ENCODE measurements at places on chromosomes 5 and 9. TPM values are rescaled to one million over a fixed set of nuclear protein-coding genes. Genes with fewer than 3 reads are reported as not detected.
A peak's percentile ranks its signal among the peaks of the same experiment; 100 is the strongest.

DNA sequence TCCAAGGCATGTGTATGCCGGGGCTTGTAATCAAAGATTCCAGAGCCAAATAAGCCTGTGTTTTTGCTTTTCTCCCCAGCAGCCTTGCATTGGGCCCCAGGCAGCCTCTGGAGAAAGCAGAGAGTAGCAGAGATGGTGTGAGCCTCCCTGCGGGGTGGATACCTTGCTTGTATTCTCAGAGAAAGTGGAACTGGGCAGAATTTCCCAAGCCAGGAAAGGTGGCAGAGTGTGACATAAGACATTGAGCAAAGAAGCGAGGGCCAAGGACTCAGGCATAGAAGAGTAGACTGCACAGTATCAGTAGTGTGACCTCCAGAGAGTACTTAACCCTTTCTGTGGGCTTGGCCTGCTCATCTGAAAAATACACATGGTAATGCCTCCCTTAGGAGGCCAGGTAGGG lies 1.6 kb upstream of the GSN start:
- DNase-seq: no peak

GRCh38 chr9:122474561-122474960 lies 3.2 kb downstream of the OR1J1 start:
- no peak for DNase-seq

GRCh38 chr9:68496356-68496755 lies 44.3 kb downstream of the TMEM252 start:
- no peak for DNase-seq

DNA sequence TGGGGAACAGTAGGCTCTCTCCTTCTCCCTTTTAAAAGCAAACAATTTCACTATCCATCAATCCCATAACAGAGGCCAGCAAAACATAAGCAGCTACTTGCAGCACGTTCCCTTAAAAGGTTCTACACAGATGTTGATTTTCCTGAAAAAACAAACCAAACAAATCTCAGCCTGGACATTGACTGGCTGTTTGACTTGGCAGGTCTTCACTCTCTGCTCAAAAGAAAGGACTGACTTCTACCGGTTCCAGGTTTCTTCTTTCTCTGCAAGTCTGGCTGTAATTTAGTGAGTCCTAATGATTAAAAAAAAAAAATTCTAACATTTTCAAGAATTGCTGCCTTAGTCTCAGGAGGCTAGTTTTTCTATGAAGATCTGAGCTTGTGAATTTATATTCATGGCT lies 203.1 kb upstream of the EFNA5 start:
- DNase-seq: no peak

DNA sequence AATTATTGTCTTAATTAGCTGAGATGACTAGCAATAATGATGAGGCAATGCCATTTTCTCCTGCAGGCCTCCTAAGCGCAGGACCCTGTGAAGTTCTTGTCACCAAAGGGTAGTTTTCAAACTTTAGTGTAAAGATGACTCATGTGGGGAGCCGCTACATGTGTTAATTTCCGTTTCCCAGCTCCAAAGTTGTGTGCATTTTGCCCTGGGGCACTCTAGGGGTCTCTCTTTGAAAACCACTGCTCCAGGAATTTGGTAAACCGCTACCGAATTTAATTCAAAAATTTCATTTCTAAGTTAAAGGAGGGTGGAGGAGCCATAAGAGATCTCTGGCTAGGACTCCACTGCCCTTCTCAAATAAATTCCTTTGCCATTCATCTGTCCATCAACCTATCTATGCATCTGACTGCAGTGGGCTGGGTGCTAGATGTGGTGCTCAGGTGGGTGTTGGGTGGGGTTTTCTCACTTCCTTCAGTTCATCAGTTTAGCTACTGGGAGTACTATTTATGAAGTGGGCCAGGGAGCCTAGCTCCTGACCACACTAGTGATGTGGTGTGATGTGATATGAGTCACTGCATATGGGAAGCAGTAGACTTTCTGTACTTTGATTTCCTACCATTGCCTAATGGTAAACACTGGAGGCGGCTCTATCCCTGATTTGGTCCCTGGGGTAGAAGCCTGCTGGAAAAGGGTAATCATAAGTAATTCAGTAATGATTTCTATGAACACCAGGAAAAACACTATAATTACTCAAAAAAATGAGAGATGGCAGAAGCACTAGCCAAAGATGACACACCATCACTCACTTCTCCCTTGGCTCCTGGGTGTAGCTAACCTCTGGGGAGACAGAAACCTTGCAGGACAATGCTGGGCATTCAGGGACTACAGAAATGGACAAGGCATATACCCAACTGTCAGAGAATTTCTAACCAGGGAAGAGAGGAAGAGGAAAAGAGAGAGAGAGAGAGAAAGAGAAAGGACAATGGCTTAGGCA lies 4.0 kb upstream of the ZSWIM6 start:
- DNase-seq: no peak

DNA sequence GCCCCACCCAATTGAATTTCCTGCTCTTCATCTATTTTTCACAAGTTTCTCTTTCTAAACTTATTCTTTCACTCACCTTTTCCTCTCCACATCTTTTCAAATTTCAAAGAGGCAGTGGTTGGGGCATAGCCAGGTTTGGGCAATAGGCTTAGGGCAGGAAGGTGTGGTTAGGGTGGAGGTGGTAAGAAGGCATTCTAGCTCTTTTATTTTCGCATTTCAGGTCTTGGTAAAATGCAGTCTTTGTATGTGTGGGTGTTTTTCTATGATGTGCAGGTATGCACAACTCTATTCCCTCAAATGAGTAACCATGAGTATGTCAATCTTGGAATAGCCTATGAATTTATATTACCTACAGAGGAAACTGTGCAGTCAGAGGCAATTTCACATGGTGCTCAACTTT lies 129.8 kb upstream of the IFNE start:
- DNase-seq: no peak

DNA sequence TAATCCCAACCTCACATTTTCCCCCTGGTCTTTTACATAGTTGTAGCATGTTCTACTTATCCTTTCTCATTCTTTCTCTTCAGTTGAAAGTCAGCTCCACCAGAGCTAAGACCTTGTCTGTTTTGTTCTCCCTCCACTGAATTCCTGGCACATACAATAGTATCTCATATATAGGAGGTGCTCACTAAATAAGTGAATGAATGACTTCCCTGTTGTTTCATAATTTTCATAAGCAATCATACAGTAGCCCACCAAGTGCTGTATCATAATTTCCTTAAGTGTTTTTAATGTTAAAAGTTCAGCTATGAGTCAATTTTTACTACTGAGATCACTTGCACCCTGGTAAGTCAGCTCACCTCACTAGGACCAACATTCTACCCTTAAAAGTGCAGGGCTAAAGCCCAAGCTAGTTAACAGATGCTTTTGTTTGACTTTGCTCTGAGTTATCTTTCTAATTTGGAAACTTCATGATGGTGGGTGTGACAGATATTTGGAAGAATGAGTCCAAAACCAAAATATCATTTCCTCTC lies 27.6 kb downstream of the TMEM245 start:
- no peak for DNase-seq

GRCh38 chr5:40479939-40480338 lies 199.8 kb upstream of the PTGER4 start:
- no peak for DNase-seq

DNA sequence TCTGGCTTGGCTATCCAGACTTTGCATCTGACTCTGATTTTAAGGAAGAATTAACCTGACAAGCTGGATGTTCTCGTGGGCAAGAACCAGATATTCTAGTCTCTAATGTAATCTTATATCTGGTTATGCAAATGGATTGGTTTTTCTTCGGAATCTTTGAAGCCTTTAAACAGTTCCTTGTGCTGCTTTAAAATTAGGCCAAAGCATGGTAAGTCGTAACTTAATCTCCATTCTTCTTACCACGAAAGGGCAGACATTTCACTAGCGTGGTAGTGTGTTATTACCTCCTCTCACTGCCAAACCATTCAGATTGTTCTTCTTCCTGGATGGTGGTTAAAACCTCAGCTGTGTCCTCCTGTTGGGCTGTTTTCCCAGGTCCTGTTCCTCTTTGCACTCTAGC lies 34.1 kb upstream of the TTC23L start:
- no peak for DNase-seq

DNA sequence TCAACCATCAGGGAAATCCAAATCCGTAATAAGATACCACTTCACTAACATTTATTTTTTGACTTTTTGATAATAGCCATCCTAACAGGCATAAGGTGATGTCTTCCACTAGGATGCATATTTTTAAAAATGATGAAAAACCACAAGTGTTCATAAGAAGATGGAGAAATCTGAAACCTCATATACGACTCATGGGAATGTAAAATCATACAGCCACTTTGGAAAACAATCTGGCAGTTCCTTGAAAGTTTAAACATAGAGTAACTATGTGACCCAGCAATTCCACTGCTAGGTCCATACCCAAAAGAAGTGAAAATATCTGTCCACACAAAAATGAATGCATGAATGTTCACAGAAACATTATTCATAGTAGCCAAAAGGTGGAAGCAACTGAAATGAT lies 431.0 kb downstream of the ENC1 start:
- DNase-seq: no peak

DNA sequence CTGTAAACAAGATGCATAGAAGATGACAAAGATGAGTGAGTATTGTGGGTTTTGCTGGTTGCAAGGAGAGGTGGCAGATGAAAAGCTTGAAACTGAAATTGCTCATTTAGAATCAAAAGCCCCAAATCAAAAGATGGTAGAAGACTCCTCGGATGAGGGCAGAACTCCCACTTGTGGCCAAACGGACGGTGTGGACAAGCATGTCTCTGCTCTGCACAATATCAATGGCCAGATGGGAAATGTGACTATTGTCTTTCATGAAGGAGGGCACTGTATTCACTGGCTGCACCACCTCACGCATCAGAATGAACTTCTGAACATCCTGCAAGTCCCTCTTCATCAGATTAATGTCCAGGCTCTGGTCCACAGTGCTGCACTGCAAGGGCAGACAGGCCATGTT lies 541.7 kb downstream of the MTRR start:
- no peak for DNase-seq

GRCh38 chr5:147055850-147056566 lies 177.5 kb upstream of the PPP2R2B start:
- no peak for DNase-seq

DNA sequence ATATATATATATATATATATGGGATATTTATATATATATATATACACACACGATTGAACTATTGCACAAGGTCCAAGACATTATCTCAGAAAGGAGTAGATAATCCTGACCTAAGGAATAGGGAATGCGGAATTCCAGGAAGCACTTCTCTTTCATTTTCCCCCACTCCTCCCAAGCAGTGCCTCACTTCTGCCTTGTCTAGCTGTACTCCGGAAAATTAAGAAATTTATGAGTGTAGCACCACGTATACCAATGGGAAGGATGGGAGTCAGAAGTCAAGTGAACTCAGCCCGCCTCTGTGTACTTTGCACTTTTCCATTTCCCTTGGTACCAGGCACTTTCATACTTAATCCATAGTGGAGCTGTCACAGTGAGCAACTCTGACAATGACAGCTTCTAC lies 10.9 kb downstream of the SLC36A1 start:
- DNase-seq: no peak

- peak; percentile 5 for DNase-seq
Measured at GRCh38 chr5:17918373-17919104, 284.3 kb downstream of the TAF11L14 start.

- DNase-seq: no peak
Measured at GRCh38 chr9:110877374-110877773, 160.9 kb downstream of the LPAR1 start.

GRCh38 chr5:178388386-178389025 lies 155.9 kb upstream of the PHYKPL start:
- DNase-seq: peak; percentile 59

GRCh38 chr9:111743275-111743674 lies 51.5 kb downstream of the SHOC1 start:
- DNase-seq: no peak

DNA sequence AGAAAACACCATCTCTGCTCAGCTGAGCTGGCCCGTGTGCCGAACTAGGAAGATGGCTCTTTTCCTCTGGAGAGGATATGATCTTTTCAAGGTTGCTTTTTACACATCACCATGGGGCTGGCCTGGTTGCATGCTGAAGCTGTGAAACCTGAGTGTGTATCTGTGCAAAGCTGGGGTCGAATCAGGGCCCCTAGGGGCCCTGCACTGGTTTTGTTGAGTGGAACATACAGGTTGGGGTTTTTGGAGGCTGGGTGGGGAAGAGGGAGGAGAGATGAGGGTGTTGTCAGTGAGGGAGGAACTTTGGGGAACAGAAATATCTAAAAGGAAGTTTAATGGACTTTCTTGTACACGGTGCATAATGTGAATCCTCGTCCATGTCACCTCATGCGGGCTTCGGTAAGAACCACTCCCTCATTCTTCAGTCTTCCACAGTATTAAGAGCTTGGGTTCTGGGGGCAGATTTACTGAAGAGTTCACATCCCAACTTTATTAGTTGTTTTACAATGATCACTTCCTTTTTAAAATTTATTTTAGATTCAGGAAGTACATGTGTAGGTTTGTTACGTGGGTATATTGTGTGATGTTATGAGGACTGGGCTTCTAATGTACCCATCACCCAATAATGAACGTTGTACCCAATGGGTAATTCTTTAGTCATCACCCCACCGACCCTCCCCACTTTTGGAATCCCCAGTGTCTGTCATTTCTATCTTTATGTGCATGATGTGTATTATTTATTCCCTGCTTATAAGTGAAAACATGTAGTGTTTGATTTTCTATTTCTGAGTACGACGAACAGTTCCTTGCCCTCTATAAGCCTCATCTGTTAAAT lies 238.2 kb downstream of the NR3C1 start:
- DNase-seq: no peak

- no peak for DNase-seq
Measured at GRCh38 chr9:78015241-78015640, 16.4 kb downstream of the GNAQ start.

Gene OLFM1
- polyA plus RNA-seq: 23.4 TPM

Gene PPP2R2B
- polyA plus RNA-seq: 0.15 TPM

Gene C9
- polyA plus RNA-seq: 0.14 TPM

Gene CEL
- 0.66 TPM for polyA plus RNA-seq

Gene CNTLN
- 2.7 TPM for polyA plus RNA-seq

Data from lung (tissue), 17 donors.